ENCODE measurements at places on chromosomes 16 and 17.
A peak's percentile ranks its signal among the peaks of the same experiment; 100 is the strongest.

DNA sequence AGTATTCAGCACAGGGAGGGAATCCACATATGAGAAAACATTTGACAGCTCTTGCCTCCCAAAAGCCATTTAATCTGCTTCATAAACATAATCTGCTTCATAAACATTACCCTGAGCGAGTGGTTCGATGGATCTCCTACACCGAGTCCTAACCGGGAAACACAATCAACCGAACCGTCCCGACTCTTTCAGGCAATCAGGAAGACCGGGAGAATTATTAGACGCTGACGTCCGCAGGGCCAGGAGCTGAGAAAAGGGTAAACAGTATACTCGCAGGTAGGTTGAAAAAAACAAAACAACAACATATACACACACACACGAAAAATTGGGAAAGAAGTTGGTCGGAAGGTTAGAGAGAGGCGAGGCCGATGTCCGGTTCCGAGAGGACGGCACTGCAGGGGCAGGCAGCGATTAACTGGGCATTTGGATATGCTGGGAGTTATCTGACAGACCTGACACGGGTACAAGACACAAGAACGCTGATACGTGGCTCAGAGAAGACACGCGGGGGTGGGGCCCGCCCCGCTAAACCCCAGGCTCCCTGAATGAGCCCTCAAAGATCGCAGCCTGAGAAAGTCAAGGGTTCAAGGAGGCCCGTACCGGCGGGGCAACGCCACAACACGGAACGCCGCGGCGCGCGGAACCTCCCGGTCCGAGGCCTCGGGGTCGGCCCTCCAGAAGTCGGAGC lies 585 bp downstream of the AP1G1 start:
- DNase-seq, result peak; percentile 64

DNA sequence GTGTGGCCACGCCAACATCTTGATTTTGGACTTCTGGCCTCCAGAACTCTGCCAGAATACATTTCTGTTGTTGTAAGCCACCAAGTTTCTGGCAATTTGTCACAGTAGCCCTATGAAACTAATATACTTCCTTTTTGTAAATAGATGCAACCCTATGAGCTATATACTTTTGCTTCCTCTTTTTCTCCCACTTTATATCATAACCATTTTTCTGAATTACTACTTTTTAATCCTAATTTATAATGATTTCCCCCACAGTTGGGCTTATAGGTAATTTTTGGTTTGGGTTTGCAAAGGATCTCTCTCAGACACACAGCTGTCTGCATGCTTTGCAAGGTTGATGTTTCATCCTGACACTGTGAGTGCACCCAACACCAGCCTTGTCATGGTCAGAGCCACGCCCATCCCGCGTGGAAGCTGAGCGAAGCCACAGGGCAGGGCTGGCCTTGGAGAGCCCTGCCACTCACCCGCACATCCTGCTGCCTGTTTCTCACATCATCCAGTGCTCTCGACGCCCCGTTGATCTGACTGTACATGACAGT lies 5.8 kb downstream of the TRIM25 start:
- no peak for DNase-seq

GRCh38 chr16:5205361-5206040 lies 107.9 kb upstream of the EEF2KMT start:
- no peak for DNase-seq

GRCh38 chr16:23048164-23048563 lies 101.1 kb downstream of the USP31 start:
- DNase-seq, result no peak

GRCh38 chr17:16428098-16428882 lies 12.9 kb downstream of the TRPV2 start:
- DNase-seq, result peak; percentile 12
